ENCODE measurements at places on chromosomes 7 and 10.

- no peak for DNase-seq
Observed at GRCh38 chr7:141550386-141551093, 670 bp upstream of the AGK start.

DNA sequence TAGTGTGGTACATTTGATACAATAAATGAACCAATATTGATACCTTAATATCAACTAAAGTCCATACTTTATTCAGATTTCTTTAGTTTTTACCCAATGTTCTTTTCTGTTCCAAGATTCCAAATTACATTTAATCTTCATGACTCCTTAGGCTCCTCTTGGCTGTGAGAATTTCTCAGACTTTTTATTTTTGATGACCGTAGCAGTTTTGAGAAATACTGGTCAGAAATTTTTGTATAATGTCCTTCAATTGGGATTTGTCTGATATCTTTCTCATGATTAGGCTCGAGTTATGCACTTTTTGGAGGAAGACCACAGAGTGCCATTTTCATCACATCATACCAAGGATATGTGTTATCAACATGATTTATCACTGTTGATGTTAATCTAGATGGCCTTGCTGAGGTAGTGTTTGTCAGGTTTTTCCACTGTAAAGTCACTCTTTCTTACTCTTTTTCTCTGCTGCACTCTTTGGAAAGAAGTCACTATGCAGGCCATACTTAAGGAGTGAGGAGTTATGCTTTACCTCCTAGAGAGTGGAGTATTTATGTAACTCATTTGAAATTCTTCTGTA is 12.9 kb upstream of the ENTPD1 start:
- DNase-seq = no peak

GRCh38 chr10:1516492-1517165 is 220.7 kb downstream of the ADARB2 start:
- DNase-seq = no peak

DNA sequence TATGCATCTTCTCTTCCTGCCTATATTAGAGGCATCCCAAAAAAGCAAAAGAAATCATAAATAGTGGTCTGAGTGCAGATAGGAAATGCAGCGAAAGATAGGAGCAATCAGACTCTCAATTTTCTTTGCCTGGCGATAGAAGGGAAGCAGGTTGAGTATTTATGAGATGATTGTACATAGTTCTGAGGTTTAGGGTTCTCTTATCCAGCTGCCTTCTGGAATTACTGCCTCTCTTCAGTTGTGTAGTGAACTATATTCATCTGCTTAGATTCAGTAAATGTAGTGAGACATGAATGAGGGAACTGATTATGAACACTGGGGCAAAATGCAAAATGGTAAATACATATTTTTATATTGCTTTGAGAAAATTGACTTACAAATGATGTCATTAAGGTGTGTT is 93.0 kb upstream of the CYP26C1 start:
- DNase-seq = no peak

DNA sequence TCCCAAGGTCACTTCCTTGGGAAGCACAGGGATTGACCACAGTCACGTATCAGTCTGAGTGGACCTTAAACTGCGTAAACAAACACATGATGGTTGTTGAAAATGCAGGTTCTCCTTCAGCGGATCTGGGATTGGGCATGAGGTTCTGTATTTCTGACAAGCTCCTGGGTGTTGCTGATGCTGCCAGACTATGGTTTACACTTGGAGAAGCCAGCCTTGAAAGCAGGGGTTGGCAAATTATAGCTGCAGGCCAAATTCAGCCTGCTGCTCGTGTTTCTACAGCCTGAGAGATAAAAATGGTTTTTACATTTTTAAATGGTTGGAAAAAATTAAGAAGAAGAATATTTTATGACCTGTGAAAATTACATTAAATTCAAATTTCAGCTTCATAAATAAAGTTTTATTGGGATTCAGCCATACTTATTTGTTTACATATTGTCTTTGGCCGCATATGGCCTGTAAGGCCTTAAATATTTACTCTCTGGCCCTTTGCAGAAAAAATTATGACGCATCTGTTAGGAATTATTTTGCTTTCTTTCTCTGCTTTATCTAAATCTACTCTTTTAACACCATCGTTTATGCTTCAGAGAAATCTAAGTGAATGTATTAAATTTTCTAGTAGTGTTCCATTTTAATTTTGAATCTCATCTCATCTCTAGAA is 109.6 kb downstream of the SH2D4B start:
- no peak for DNase-seq

GRCh38 chr7:136034132-136034531 is 57.0 kb upstream of the MTPN start:
- no peak for DNase-seq

DNA sequence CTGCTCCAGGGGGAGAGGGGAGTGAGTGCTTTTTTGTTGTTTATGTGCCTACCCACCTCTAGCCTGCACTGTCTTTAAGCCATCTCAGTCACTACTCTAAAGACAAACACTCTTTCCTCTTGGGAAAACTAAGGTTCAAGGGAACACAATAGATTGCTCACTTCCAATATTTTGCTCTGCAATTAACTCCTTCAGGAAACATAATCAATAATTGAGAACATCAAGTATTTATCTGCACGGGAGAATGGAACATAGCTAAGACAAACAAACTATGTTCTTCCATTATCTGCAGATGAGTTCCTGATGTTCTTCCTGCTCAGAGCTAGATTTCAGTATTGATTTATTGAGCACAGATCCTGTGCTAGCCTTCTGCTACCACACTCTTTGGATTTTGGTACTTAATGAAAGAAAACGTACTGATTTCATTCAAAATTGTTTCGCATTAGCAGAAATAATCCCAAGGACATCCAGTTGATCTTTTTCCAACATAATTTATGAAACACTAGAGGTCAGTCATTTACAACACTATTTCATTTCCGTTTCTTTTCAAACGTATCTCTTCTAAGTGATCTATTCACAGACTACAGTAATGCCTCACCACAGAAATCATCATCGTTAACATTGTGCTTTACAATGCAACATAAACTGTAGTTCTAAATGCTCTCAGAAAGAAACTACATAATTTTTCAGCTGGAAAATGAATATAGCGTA is 8.3 kb downstream of the NEBL start:
- peak; percentile 18 for DNase-seq

DNA sequence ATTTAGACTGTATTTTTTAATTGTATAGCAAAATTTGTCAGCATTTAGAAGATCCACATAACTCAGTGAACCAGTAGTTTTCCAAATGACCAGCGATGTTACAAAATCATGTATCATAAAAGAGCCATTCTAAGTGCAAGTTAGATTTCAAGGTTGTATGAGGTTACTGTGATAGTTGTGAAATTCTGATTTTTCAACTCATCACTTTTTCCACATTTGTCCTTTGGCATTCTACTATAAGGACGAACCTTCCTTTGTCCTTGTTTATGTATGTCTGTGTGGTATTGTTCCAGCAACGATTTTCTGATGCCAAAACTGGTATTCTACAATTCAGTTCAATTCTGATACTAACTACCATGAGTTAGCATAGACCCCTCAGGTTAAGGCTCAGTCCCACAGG is 64.2 kb downstream of the TAX1BP1 start:
- no peak for DNase-seq

DNA sequence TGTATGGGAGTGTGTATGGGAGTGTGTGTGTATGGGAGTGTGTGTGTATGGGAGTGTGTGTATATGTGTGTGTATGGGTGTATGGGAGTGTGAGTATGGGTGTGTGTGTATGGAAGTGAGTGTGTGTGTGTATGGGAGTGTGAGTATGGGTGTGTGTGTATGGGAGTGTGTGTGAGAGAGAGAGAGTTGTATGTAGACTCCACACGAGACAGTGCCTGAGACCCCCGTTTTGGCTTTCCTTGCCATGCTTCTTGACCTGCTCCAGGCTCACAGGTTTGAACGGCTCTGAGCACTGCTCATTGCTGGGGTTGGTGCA is 49.7 kb downstream of the COL17A1 start:
- no peak for DNase-seq

DNA sequence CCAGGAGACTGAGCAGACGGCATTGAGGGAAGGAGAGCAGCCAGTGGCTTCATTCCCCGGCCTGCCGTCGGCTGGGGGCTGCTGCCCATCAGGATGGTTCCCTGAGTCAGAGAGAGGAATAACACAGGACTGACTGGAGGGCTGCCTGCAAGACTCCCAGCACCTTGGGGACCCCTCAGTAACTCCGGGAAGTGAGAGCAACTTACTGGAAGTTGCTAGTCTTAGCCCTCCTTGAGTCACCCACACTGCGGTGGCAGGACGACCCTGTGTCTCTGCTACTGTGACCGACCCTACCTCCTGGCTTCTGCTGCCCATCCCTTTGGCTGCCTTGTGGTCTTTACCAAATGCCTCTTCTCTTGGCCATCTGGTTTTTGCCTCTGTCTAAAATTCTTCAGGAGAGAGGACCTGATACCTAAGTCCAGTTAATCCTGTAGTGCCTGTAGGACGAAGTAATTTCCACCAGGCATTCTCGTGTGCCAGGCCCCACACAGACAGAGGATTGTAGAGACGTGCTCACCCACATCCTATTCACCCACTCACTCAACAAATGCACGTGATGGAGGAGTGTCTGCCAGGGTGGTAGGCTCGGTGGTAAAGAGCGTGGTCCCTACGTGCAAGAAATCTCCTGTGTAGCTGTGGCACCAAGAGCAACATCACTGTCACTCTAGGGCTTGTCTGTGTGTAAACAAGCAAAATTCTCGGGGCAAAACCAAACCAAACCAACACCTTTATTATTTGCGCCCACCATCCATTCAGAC is 156.5 kb downstream of the PRKCQ start:
- DNase-seq = no peak

GRCh38 chr10:35635576-35635975 is 6.5 kb downstream of the FZD8 start:
- DNase-seq = peak; percentile 89

DNA sequence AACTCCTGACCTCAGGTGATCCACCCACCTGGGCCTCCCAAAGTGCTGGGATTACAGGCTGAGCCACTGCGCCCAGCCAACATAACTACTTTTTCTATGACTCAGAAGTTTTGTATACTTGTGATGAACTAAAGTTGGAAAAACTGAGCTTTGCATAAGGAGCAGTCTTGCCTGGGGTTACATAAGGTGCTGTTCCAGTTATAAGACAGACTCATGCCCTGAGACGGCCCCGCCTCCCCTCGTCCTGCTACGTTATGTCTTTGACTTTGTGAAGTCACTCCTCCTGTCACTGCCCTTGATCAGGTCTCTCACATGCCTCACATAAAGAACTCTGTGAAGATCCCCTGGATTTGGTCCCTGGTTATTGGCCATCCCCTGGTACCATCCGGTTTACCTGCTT is 40.4 kb upstream of the OPN4 start:
- no peak for DNase-seq

DNA sequence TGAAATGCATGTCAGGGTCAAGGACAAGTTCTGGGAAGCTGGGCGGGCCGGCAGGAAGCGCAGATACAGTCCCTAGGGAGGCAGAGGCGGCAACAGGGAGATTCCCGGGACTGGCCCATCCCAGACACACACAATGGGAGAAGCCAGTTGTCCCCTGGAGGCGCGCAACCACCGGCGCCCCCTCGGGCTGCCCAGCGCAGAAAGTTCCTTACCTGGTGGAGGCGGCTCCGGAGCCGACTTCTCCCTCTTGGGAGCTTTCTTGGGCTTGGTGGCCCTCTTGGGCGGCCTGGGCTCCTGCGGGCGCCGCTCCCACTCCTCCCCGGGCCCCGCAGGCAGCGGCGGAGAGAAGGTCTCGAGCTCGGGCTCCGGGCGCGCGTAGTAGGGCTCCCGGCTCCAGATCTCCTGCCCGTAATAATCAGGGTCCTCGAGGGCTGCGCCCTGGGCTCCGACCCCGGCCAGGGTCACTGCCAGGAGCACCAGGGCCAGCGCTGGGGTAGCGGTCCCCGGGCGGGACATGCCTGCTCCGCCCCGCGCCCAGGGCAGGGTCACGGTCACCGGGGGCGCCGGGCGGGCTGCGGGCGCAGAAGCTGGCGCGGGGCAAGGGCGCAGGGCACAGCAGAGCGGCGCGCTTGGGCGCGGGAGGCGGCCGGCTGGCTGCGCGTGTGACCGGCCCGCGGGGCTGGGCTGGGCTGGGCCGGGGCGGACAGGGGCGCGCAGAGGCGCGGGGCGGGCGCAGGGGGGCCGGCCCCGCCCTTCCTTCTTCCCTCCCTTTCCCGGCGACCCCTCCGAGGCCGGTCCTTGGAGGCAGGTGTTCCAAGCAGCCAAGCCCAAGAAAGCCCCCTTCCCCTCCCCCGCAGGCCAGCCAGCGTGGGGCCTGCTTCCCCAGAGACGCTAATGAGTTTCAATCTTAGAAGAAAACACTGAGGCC is at the start of gene CPXM2:
TSS of gene CPXM2 (minus strand) at position 664 of the 928 bp plus-strand sequence. CDS start at position 516, 148 bp downstream.
- DNase-seq = no peak

DNA sequence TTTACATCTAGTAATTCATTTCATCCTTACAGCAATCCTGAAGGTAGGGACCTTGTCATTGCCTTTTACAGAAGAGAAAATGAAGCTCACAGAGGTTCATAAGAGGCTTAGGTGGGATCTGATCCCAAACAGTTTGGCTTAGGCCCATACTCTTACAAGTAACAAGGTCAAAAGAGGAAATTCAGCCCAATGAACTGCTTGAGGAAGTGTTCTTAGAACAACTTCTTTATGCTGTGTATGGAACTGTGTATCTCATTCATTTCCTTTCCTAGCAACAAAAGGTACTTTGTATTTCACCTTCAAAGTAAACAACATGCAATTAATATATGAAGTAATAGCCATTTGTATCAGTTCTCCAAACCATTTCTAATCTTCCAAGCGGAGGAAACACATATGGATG is 79.3 kb downstream of the AVL9 start:
- no peak for DNase-seq

DNA sequence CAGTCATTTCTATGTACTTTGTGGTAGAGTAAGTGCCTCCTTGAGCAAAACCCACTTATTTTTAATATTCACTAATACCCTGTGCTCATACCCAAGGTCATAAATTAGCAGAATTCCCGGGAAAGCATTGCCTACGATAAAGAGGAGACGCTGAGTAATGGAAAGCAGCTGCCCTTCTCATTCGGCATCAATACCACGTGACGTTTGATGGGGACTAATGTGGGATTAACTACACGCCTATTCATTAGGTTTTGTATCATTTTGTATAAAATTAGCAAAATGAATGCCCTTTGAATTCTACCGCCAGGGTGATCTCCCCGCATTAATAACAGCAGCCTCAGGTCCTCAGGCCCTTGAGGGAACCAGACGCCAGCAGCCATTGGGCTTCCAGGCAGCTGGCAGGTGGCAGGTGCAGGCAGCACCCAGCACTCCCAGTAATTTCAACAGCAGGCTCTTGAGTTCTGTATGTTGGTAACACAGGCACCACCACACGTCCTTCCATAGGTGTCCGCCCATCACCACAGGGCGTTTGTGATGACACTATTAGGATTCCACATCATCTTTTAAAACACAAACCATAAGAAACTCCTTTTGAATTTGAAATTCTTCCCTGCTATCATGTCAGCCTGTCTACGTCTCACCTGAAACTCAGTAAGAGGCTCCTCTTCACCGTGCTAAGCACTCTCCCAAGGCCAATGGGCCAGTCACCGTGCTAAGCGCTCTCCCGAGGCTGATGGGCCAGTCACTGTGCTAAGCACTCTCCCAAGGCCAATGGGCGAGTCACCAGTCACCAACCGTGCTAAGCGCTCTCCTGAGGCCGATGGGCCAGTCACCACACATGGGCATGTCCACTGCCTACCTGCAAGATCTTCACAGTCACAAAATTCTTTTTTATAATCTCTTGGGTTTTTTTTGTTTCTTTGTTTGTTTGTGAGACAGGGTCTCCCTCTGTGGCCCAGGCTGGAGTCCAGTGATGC is 509.4 kb downstream of the PTPRN2 start:
- DNase-seq = no peak
